ENCODE measurements at places on chromosomes 4 and X.

DNA sequence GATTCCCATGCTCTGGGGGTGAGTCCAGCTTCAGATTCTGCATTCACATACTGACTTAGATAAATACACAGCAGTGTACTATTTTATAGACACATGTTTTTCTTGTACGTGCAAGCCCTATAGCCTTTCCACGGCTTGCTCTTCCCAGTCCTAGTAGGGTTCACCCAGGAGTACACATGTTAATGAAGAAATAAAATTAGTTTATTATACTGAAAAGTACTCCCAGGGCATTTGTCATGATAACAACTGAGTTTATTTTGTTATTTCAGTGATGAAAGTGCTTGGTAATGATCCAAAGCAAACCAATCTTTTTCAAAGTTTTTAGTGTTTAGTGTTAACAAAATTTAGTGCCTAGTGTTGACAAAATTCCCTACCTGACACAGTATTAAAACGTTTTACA lies 21.3 kb downstream of the MAPK10 start:
- DNase-seq, result no peak

DNA sequence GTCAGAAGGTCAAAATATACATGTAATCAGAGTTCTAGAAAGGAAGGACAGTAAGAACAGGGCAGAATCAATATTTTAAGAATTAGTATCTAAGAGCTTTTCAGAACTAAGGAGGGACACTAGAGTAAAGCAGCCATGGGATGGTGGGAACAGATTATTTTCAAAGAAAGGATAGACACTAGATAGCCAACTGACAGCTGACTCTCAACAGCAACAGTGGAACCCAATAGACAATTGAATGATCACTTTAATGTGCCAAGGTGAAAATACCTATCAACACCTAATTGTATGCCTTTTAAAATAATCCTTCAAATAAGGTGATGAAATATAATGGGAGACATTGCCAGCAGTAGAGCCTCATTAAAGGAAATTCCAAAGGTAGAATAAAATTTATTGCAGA lies 26.5 kb upstream of the CCDC160 start:
- DNase-seq, result no peak

DNA sequence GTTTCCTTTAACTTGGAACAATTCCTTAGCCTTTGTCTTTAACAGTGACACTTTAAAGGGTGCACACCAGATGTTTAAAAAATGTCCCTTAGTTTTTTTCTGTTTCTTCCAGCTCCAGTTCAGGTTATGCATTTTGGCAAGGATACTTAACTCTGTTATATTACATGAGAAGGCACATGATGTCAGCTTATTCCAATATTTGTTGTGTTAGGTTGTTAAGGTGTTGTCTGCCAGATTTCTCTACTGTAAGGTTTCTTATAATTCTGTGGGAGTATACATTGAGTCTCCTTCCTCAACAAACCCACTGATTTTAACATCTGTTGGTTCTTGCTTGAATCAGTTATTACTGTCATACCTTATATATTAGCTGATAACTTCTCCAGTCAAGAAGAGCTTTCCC lies 33.3 kb downstream of the REST start:
- DNase-seq, result no peak

GRCh38 chr4:100224721-100225120 lies 34.5 kb upstream of the DDIT4L start:
- no peak for DNase-seq

GRCh38 chr4:88991746-88992145 lies 65.2 kb downstream of the FAM13A start:
- DNase-seq, result no peak

DNA sequence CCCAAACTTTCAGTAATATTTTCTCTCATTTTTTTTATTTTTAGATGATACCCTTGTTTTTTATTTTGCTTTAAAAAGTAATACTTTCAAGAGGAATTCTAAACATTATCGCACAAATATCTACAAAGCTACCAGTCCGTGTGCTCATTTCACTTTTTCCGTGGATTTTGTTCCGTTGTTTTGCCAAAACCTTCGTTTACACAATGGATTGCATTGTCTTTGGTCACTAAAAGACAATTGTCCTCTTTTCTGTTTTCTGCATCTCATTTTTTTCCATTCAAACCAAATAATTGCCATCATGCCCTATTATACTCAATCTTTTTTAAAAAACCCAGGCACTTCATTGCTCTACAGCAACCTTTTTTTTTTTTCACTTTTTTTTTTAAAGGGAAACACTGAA lies 214.9 kb downstream of the CXXC4 start:
- no peak for DNase-seq

DNA sequence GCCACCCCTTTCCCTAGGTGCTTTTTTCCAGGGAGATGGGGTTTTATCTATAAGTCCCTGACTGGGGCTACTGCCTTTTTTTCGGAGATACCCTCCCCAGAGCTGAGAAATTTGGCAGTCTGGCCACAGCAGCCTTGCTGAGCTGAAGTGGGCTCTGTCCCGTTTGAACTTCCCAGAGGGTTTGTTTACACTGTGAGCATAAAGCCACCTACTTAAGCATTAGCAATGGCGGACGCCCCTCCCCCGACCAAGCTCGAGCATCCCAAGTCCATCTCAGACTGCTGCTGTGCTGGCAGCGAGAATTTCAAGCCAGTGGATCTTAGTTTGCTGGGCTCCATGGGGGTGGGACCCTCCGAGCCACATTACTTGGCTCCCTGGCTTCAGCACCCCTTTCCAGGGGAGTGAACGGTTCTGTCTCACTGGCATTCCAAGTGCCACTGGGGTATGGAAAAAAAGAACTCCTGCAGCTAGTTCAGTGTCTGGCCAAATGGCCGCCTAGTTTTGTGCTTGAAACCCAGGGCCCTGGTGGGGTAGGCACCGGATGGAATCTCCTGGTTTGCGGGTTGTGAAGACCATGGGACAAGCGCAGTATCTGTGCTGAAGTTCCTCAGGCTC lies 456.4 kb upstream of the HTR2C start:
- no peak for DNase-seq

GRCh38 chr4:186760576-186760975 lies 36.9 kb upstream of the FAT1 start:
- DNase-seq, result peak; percentile 81

DNA sequence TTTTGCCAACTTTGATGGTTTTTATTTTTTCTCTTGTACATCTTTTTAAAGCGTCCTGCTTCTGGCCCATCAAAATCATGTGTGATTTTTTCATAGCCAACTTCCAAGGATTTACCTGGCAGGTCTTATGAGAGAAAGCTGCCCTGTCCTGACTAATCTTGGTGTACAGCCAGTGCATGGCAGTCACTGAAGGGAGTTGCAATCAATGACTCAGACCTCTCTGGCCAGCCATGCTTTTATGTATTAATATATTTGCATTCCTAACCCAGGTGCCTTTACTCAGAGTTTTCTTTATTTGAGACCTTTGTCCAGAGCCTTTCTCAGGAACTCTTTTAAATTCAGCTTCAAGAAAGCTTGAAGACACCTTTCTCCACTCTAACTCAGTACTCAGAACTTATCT lies 691.5 kb upstream of the HTR2C start:
- no peak for DNase-seq

- DNase-seq, result peak; percentile 47
Observed at GRCh38 chr4:150297861-150298474, 219.7 kb downstream of the DCLK2 start.

- DNase-seq, result no peak
Observed at GRCh38 chrX:42237956-42238355, 314.6 kb upstream of the CASK start.

DNA sequence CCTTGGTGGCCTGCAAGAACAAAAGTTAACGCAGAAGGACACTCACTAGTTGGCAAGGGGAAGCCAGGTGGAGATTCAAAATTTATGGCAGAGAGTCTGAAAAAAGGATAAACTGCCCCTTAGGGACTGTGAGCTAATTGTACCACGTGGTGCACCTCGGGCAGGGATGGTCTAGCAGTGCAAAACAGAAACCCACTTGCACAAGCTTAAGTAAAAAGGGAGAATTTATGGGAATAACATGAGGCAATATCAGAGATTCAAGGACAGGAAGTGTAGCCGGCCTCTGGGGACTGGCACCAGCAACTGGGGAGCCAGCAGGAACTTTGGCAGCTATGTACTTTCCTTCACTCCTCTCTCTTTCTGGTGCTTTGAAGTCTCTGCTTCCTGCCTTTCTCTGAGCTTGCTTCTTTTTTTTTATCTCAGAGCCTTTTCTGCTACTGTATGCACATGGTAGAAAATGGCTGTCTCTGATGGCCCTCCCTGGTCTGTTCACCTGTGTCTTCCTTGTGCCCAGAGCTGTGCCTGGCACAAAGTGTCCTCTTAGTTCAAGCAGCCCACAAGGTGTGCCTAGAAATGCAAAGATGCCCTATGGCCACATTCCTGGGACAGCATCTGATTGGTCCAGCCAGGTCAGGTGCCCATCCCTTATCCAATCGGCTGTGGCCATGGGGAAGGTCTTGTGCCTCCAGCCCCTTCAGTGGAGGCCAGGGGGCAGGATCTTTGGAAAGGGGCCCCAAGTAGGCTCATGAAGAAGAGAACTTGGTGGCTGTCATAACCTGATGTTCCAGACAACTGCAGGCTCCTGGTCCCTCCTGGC lies 114.8 kb upstream of the ATP6AP2 start:
- no peak for DNase-seq

DNA sequence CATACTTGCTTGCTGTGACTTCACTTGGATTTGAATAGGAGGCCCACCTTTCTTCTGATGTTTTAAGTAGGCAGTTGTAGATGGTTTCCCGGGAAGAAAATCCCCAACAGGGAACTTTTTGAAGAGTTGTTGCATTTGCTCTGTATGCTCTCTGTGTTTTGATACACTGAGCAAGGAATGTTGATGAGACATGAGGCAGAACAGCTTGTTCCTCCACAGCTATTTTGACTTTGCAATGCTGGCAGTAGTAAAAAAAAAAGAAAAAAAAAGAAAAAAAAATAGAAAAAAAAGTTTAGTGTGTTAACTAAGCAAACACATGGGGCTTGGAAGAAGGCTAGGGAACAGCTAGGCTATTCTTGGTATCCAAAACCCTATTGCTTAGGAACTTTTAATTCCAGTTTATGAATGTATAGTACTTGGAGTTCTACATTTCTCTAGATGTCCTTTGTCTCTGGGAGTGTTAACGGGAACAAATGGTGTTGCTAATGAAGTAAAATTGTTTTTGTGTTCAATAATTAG lies 23.4 kb upstream of the PAQR3 start:
- DNase-seq, result no peak

- no peak for DNase-seq
Observed at GRCh38 chr4:156939139-156939538, 32.5 kb downstream of the PDGFC start.

GRCh38 chrX:138492371-138492770 lies 219.1 kb downstream of the FGF13 start:
- no peak for DNase-seq

DNA sequence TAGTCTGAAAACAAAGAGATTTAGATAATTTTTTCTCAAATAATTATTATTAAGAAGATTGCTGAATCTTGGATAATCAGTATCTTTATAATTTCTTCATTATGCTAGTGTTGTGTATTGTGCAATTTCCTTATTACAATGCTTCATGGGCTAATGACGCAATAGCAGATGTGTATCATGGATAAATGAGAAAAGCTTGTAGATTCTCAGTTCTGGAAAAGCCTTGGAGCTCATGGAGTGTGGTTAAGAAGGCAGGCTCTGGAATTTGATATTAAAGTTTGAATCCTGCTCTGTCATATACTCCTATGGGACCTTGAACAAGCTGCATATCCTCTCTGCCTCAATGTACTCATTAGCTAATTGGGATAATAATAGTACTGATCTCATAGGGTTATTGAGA lies 18.9 kb upstream of the CXCL8 start:
- no peak for DNase-seq

DNA sequence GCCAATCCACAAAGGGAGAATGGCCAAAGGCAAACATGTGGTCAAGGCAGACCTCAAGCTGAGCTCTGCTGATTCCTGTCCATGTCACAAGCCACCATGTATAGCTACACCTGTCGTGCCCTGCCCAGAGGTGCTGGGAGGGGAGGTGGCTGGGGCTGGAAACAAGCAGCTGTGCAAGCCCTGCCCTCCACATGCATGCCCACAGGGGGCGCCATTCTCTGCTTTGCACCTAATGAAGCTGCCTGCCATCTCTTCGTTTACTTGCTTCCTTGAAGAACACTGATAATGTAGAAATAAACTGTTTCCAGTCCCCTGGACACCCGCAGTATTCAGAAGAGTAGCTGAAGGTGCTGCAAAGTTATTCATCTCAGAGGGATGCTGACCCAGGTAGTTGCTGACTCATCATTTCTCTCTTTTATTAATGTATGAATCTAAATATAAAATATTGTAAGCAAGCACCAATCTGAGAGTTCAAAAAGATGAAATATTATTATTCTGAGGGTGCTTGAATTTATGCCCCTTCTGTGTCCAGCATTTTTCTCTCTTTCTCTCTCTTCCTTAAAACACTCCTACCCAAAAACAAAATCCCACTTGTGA lies 278.6 kb downstream of the ADGRA3 start:
- DNase-seq, result no peak

DNA sequence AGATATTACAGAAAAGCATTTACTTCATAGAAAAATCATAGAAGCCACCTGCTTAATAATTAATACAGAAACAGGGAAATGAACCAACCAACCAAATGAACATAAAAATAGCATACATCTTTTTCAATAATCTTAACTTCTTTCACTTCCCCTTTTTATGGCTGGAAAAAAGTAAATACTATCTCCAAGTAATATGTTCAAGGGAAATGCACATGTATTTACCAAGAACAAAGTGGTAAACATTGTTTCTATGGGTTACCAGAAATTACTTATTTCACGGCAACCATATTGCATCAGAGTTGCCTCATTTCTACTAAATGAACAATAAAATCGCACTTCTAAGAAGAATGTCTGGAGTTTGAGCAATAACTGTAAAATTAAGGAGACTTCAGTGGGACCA lies 321.3 kb downstream of the TMA16 start:
- DNase-seq, result no peak

DNA sequence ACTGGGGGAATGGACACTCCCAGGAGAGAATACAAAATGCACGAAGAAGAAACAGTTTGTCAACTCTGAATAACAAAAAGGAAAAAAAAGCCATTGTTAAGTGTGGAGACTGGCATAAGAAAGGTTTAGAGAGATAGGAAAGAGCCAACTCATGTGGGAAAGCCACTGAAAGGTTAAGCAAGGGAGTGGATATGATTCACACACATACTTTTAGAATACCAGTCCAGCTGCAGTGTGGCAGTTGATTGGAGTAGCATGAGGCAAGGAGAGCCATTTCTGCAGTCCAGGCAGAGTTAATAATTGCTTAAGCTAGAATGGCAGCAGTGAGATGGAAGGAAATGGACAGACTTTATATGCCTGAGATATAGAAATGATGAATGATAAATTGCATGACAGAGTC lies 36.9 kb upstream of the ADAD1 start:
- no peak for DNase-seq

- no peak for DNase-seq
Observed at GRCh38 chr4:153729895-153730294, 29.9 kb downstream of the RNF175 start.

Data from SJSA1 (cell line).